ENCODE measurements at places on chromosomes 5 and 9.

DNA sequence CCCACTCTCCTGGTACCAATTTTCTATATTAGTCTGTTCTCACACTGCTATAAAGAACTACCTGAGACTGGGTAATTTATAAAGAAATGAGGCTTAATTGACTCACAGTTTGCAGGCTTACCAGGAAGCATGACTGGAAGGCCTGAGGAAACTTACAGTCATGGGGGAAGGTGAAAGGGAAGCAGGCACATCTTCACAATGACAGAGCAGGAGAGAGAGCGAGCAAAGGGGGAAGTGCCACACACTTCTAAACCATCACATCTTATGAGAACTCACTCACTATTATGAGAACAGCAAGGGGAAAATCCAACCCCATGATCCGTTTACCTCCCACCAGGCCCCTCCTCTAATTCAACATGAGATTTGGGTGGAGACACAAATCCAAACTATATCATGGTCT, 72.2 kb downstream of the ATG10 start:
- DNase-seq: no peak

DNA sequence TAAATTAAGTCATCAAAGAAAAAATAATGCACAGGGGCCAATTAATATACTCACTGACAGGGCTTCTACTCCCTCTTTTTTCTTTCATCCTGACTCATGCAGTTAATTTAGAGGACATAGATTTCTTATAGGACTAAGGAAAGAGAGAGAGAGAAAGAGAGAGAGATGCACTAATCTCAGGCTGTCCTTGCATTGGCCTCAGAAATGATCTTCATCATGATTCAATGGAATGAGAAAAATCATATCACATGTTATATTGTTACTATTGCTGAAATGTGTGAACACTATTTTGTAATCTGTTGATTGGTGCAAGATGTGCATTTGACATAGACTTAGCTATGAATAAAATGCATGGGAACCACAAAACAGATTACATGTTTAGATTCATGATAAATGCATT, 608.3 kb upstream of the NUDT12 start:
- no peak for DNase-seq

GRCh38 chr5:12141496-12141895, 237.2 kb upstream of the CTNND2 start:
- DNase-seq: no peak

DNA sequence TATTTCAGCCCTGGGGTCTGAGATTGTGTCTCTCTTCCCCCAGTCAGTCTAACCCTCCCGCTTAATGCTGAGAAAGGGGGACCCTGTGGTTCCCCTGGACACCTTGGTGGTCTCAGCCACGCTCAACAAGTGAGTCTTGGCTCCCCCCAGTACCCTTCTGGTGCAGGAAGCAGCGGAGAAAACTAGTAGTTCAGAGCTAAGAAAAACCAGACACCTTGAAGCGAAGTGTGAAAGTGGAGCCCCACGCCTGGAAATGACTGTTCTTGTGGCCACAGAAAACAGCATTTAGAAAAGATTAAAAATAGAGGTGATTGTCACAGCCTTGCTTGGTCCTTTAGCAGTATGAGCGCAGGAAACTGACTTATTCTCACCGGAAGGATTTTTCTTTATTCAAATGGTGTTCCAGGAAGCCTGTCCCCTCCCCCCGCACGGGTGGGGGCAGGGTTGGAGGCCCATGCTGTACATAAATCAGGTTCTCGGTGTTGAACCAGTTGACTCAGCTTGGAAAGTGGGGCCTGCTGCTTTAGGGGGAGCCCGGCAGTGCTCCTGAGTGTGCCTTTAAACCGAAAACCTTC, 8.1 kb downstream of the ARPC5L start:
- DNase-seq: peak; percentile 68

- DNase-seq: no peak
Measured at GRCh38 chr5:135473956-135474670, 22.0 kb upstream of the TIFAB start.

DNA sequence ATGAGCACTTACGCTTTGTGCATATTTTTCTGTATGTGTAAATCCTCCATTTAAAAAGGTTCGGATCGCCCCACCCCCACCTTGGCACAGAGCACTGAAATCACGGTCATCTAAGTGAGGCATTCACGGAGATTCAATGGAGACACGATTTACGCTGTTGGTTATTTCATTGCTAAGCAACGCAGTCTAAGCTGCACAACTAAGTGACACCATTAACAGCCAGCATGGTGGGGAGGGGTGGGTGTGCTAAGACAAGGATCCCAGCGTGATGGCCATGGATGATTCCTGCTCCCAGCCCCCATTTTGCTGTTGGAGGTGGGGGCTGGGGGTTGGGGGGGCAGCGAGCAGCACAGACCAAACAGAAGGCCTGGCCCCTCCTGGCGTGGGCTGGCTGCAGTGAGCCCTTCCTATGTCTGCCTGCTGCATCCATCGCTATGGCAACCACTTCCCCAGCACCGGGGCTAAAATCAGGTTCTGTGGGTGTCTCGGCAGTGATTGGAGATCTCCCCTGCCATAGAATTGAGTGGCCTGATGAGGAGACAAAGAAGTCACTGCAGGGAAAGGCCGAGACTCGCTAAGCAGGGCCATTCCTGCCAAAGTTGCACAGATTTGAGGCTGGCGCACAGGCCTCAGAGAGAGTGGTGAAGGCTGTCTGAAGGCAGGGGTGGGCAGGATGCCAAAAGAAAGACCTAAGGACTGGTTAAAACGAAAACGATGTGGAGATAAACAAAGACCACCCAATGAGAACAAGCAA, 14.3 kb upstream of the MARCHF6 start:
- DNase-seq: no peak

DNA sequence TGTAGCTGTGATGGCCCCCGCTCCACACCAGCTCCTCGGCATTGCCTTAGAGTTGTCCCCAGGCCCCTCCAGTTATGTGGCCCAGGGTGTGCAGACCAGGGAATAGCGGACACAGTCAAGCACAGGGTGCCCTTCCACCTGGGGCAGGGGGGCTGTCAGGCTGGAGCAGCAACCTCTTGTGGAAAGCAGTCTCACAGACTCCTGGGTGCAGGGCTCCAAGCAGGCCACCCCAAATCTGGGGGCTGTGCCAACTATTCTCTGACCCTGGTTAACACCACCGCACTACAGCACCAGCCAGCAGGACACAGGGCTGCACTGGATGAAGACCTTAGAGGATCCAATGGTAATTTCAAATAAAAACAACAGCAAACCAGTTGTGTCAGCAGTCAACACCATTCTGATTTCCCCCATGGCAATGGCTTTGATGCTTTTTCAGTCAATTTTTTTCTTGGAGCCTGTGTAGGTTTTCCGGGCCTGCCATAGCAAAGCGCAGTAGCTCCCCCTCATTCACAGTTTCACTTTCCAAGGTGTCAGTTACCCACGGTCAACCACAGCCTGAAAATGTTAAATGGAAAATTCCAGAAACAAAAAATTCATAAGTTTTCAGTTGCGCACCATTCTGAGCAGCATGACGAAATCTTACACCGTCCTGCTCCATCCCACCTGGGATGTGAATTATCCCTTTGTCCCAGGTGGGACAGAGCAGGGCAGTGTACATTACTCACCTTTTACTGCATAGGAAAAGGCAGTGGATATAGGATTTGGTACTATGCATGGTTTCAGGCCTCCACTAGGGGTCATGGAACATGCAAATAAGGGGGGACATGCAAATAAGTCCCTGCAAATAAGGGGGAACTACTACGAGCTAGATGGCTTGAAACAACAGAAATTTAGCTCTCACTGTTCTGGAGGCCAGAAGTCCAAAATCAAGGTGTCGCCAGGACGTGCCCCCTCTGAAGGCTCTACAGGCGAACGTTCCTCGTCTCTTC, 49.0 kb downstream of the C5orf15 start:
- DNase-seq: no peak

DNA sequence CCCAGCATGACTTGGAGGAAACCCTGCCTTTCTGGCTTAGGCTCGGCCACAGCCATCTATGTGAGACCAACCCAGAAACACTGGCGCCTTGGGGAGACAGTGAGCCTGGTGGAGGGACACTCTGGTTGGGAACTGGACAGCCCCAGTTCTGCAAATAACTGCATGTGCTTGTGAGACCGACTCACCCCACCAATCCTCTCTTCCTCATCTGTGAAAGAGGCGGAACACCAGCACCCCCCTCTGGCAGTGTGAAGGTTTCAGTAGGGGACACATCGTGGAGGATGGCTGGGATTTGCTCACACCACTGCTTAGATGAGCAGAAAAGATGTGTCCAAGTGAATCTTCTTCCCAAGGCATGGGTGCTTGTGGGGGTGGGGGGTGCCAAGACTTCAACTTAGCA, 43.4 kb upstream of the N4BP3 start:
- peak; percentile 28 for DNase-seq

DNA sequence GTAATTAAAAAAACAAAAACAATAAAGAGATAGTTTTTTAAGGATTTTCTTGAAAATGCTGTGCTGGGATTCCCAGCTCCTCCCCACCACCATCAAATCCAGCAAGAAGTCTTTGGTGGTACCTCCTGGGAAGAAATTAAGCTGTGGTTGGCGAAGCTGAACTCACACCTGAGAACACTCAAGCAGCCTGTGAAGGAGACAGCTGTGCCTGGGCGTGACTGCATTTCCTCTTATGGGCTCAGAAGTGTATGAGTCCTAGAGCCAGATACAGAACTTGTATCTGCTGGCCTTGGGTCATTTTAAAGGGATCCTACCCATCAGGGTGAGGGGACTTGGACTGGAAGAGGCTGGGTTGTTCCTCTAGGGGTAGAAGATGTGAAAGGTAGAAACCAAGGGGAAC, 561.2 kb upstream of the SGCD start:
- DNase-seq: no peak

DNA sequence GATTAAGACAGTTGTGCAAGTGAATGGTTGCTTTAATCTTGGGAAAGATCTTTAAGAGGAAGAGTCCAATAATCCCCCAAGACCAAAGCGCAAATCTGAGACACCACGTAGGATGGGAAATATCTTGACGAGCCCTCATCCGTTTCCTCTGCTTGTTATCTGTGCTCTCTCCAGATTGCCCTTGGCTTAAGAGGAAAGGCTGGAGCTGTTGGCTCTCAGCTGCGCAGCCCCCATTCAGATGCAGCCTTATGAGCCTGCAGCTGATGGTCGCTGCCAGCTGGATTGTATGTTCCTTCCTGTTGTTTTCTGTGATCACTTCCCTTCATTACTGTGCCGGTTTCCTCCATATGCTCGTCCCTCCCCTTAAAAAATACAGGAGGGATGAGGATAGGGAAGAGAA, 47.7 kb downstream of the PWWP2A start:
- DNase-seq: no peak

DNA sequence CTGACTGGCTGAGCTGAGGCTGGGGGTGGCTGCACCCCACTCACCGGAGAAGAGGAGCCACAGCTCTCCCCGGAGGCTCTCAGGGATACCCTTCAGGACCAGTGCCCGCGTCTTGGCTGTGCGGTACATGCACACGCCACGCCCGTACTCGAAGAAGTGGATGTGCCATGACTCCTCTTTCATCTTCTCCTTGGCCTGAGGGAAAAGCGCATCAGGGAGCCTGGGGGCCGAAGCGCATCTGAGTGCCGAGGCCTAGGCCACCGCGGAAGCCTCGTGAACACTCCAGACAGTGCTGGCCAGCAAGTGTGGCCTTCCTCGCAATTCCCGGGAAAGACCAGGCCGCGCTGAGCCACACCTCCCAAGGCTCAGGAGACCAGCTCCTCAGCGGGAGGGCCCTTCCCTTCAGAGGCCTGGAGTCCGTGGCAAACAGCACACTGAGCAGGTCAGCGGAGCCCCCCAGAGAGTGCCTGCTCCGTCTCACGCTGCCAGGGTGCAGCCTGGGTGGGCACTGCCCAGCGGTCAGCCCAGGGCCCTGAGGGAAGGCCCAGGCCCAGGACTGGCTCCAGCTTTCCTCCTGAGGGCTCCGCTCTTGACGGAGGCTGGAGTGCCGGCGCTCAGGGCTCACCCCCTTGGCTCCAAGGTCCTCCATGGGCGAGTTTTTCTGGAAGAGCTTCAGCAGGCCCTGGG, 20.5 kb upstream of the MRNIP start:
- no peak for DNase-seq

- no peak for DNase-seq
Measured at GRCh38 chr9:73200694-73201452, 49.2 kb downstream of the ANXA1 start.

- DNase-seq: no peak
Measured at GRCh38 chr5:103205991-103206700, 52.4 kb upstream of the MACIR start.

GRCh38 chr9:109619310-109619709, 121.2 kb upstream of the PTPN3 start:
- no peak for DNase-seq

GRCh38 chr5:14996997-14997396, 125.4 kb upstream of the ANKH start:
- DNase-seq: no peak

DNA sequence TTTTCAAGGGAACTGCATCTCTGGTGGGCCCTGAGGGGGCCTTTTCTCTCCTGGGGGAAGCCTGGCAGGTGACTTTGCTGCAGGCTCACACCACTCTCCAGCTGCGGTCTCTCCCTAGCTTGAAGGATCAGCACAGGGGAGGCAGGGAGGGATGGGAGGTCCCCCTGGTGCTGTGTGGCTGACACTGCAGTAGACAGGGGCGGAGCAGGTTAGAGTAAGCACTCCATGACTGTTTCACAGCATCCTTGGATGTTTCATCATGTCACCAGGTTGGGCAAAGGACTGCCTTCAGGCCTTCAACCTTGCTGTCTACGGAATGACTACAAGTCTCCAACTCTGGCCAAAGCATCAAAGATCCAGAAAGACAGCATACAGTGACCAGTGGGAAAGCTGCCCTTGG, 470.7 kb downstream of the CDK5RAP2 start:
- DNase-seq: no peak

DNA sequence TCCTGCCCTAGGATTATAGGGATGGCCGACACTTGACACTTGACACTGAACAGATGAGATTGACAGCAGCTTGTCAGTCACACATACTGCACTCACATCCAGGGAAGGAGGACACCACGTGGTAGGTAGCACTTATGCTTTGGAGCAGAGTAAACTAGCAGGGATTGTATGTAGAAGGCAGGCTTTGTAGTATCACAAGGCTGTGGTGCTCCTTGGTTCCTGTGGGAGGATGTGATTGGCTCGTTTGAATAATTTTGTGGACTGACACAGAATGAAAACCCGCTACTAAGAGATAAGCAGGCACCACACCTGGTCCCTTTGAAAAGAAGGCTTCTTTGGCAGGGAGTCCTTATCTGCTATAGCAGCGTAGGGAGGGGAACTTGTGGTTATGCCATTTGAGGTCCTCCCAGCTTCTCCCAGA, 63.6 kb upstream of the IL12B start:
- DNase-seq: no peak

DNA sequence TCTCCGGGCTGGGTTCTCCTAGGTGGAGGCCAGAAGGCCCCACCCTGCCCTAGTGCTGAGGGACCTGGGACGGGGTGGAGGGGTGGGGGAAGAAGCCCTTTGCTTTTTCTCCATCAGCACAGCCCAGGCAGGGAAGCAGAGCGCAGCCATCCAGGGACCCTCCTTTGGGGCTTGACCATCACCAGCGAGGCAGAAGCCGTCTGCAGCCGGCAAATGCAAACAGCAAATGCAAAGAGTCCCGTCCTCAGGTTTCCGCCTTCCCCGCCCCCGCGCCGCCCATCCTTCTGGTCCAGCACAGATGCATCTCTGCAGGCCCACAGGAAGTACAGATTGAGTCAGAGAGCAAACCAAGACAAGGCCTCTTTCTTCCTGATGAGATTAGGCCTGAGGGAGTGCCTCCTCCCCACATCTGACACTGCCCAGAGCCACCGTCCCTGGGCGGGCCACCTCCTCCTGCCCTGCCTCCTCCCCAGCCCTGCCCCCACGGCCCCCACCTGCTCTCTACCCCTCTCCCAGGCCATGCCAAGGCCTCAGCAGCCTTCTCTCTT, 23.4 kb downstream of the CORO2A start:
- DNase-seq: peak; percentile 17

GRCh38 chr5:40904994-40905306, 4.3 kb upstream of the C7 start:
- no peak for DNase-seq

GRCh38 chr5:159515909-159516415, 185.7 kb upstream of the IL12B start:
- peak; percentile 46 for DNase-seq
